ENCODE measurements at places on chromosomes 7 and 10.

DNA sequence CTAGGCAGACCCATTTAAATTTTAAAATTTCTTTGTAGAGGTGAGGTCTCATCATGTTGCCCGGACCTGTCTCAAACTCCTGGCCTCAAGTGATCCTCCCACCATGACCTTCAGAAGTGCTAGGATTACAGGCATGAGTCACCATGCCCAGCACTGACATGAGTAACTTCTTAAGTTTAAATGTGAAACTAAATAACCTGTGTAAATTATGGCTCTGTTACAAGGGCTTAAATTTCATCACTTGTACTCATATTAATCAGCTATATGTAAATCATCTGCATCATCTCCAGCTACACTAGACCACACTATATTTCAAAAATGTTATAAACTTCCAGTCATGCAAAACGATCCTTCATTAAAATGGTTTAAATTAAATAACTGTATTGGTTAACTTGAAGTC, 56.1 kb downstream of the ATAD1 start:
- peak; percentile 14 for DNase-seq

DNA sequence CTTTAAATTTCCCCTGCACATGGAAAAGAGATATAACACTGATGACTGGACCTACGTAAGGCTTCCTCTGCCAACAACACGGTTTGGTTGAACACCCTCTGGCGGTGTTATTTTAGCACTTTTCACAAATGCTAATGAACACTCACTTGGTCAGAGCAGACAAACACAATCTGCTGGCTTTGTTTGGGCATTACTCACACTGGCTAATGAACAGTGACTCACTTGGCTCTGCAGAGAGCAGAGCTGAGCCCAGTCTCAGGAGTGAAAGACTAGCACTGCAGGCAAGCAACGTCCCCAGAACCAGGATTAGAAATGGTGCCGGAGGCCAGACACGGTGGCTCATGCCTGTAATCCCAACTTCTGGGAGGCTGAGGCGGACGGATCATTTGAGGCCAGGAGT, 430.8 kb downstream of the PLXNA4 start:
- DNase-seq, result no peak

DNA sequence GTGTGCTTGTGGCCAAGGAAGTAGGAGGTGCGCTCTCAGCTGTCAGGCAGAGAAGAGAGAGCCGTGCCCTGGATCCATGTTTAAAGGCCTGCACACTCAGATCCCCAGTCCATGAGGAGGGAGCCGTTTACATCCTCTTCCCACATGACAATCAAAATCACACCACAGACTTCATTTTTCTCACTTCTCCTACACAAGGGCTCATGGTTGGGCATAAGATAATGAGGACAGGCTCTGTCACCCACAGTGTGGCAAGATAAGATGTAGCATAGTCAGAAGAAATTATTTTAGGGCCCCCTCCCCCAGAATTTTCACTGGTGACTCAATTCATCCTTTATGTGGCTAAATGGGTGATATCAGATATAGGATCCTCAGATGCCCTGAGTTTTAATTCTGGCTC, 35.9 kb upstream of the INHBA start:
- DNase-seq, result no peak

- peak; percentile 86 for DNase-seq
Measured at GRCh38 chr10:119131512-119132240, 27.8 kb downstream of the DENND10 start.

DNA sequence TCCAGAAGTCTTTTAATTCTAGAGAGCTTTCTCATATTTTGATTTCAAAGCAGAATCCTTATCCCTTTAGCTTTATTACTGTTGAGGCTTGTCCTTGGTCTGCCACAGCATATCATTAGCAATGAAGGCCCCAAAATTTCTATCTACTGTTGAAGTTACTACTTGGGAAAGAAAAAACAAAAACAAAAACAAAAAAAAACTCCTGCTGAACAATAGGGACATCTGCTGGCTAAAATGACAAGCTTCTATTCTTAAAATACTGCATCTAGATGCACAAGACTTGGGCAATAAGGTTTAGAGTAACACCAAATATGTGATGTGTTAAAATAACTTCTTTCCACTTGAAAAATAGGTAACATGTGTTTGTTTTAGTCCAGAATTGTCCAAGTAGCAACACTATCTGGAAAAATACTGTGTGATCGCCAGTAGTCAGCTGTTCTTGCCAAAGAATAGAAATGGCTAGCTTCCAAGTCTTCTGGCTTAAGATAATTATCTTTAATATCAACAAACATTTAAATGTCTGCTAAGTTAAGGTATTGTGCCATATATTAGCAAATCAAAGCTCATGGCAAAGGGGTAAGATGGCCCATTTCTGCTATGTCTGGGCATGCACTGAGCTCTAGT, 3.8 kb upstream of the DMTF1 start:
- peak; percentile 13 for DNase-seq

GRCh38 chr7:70838292-70838907, 293.5 kb upstream of the GALNT17 start:
- DNase-seq, result no peak

DNA sequence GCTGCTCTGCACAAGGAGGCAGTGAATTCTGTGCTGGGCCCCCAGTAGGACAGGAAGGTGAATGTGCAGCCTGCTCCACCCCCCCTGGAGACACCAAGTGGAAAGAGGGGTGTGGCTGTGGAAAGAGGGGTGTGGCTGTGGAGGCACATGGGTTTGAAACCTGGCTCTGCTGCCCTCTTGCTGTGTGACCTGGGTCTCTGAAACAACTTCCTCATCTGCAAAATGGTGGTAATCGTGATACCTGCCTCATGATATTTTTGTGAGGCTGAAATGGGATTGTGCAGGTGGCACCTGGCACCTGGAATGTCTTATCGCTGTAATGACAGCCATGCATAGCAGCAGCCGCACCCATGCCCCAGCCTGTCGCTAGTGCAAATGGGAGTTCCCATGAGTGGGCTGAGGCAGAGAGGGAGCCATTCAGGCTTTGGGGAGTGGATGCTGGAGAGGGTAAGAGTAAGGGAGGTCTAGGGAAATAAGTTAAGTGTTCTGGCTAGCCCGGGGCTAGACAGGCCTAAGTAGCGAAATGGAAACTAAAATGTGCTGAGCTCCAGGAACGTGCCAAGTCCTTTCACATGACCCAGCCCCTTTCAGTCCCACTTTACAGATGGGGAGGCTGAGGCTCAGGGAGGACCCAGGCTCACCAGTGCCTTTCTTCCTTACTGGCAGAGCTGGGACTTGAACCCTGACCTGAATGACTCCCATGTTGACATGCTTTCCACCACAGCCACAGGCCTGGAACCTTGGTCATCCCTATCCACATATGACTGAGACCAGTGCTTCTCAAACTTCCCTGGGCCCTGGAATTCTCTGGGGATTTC, 35.0 kb downstream of the C10orf105 start:
- no peak for DNase-seq

DNA sequence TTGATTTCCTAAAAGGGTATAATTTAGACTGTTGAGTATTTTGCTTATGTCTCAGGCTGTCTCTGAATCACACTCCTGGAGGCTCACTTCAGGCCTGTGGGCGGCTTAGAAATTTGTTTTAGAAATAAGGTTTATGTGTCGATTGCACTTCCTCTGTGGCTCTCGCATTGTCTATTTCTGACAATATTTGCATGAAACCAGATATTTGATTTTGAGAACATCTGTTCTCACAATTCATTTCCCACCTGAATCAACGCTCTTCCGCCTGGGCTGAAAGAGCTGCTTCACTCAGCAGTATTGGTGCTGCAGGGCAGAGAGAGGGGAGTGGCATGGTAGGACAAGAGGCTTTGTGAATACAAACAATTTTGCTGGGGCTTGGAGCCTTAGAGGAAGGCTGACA, 262.0 kb downstream of the ADRA2A start:
- DNase-seq, result no peak

DNA sequence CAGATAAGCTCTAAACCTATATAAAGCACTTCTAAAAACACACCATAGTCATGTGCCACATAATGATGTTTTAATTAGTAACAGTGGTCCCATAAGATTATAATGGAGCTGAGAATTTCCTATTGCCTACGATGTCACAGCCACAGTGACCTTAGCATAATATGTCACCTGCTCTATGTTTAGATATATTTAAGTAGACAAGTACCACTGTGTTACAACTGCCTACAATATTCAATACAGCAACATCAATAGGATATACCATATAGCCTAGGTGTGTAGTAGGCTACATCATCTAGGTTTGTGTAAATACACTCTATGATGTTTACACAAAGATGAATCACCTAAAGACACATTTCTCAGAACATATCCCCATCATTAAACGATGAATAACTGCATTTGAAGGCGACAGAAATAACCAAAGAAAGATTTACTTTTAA, 24.5 kb downstream of the GPR22 start:
- no peak for DNase-seq

DNA sequence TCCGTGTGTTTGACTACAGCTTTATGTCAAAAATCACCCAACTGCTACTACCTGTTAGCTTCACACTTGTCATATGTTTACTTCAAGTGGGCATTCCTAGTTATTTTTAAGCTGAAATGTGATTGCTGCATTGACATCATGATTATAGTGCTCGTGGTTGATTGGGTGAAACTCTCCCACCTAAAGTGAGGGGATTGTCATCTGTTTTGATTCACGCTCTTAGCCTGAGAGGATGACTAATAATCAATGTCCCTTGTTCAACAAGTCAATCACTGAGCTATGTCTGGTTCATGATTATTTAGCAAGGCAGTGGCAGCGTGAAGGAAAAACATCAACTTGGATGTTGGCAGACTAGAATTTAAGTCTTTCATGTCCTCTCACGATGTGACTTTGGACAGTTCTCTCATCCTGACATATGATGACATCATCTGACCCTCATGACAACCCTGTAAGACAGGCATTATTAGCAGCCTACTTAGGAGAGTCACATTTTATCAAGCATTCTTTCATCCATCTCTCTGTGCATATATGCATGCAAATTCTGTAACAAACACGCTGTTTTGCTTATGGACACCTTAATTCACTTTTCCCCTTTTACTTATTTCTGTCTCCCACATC, 352.6 kb upstream of the ZMIZ1 start:
- DNase-seq, result no peak

- no peak for DNase-seq
Measured at GRCh38 chr7:70634071-70634470, 497.9 kb upstream of the GALNT17 start.

DNA sequence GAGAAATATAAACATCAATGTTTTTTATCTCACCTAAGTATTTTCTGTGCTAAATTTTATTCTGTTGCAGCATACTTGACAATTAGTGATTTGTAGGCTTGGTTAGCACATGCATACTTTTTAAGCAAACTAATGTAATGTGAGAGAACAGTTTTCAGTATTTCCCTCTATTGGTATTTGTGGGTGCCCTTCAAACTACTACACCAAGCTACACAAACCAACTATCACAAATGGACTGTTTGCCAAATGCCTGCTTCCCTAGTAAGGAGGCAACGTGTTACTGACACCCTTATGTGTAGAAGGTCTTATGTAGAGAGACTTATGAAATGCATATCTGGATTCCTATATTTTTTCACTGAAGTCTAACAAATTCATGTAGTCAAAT, 98.4 kb upstream of the FZD1 start:
- no peak for DNase-seq
